ENCODE measurements at places on chromosomes 3 and 15. TPM values are rescaled to one million over a fixed set of nuclear protein-coding genes. Genes with fewer than 3 reads are reported as not detected.

GOLGA8H gene
- 0.33 TPM for total RNA-seq

SOX14 gene
- 0.09 TPM for total RNA-seq

GRCh38 chr3:1462856-1463450 lies 370.1 kb downstream of the CNTN6 start:
- no peaks in the 10 kb centered on the region for H3K36me3 ChIP-seq
- no peaks in the 10 kb centered on the region for H3K27me3 ChIP-seq
- no peak overlapping the region for H3K27ac ChIP-seq
- no peak for DNase-seq
- H3K4me1 ChIP-seq, result no peaks in the 10 kb centered on the region

- H3K27me3 ChIP-seq, result no peaks in the 10 kb centered on the region
- DNase-seq, result no peak
- H3K36me3 ChIP-seq, result no peaks in the 10 kb centered on the region
- no peak overlapping the region for H3K4me3 ChIP-seq
Observed at GRCh38 chr3:69532547-69533224, 146.8 kb upstream of the FRMD4B start.

- DNase-seq, result no peak
- no peaks in the 10 kb centered on the region for H3K27me3 ChIP-seq
- H3K4me3 ChIP-seq, result no peak overlapping the region
- H3K27ac ChIP-seq, result no peak overlapping the region
Observed at GRCh38 chr3:149605902-149606301, 51.9 kb downstream of the WWTR1 start.

GRCh38 chr15:86060674-86061073 lies 19.0 kb upstream of the AGBL1 start:
- H3K4me3 ChIP-seq, result no peak overlapping the region
- DNase-seq, result no peak
- H3K27me3 ChIP-seq, result no peaks in the 10 kb centered on the region
- H3K27ac ChIP-seq, result no peak overlapping the region
- no peaks in the 10 kb centered on the region for H3K4me1 ChIP-seq
- no peaks in the 10 kb centered on the region for H3K36me3 ChIP-seq

- no peak overlapping the region for H3K4me3 ChIP-seq
- no peaks in the 10 kb centered on the region for H3K36me3 ChIP-seq
- DNase-seq, result no peak
- no peaks in the 10 kb centered on the region for H3K4me1 ChIP-seq
- H3K27me3 ChIP-seq, result no peaks in the 10 kb centered on the region
- no peak overlapping the region for H3K27ac ChIP-seq
Observed at GRCh38 chr3:124634210-124635168, 95.8 kb upstream of the UMPS start.

DNA sequence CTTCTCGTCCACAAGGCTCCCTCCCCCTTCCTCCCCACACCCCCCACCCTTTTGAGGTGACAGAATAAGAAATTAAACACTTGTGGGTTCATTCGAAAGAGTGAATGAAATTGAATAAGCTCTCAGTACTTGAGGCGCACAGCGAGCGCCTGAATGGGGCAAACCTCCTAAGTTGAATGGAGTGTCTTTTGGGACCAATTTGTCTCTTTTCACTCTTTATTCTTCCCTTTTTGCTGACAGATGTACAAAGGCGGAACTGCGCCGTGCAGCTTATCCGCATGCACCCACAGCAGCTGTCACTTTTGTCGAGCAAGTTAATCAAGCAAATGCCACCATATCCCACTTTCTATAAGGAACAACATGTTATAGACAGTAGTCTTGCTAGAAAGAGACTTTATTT lies 47.9 kb upstream of the FEZF2 start:
- no peaks in the 10 kb centered on the region for H3K36me3 ChIP-seq
- H3K27me3 ChIP-seq, result no peaks in the 10 kb centered on the region
- H3K4me3 ChIP-seq, result no peak overlapping the region
- no peak for DNase-seq
- H3K4me1 ChIP-seq, result no peaks in the 10 kb centered on the region

DNA sequence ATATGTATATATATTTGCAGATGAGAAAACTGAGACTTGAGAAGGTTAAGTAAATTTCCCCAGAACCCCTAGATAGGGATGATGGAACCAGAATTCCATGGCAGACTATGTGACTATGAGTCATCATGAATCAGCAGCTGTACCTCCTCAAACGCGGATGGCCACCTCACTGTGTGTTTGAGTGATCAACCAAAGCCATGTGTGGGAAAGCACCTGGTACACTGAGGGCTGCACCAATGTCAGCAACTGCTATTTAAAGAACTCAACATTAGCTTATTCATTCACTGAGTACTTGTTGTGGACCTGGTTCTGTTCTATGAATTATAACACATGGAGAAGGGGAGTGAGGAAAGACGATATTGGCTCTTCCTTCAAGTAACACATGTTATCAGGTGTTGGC lies 377.0 kb downstream of the GAP43 start:
- H3K4me1 ChIP-seq, result no peaks in the 10 kb centered on the region
- H3K4me3 ChIP-seq, result no peak overlapping the region
- H3K27me3 ChIP-seq, result no peaks in the 10 kb centered on the region
- no peak overlapping the region for H3K27ac ChIP-seq
- DNase-seq, result no peak
- H3K36me3 ChIP-seq, result no peaks in the 10 kb centered on the region

GRCh38 chr15:99734575-99734974 lies 1.3 kb upstream of the LYSMD4 start:
- DNase-seq, result no peak
- H3K4me1 ChIP-seq, result peaks cover 7% of the 10 kb centered on the region
- no peak overlapping the region for H3K27ac ChIP-seq
- H3K27me3 ChIP-seq, result no peaks in the 10 kb centered on the region
- H3K36me3 ChIP-seq, result no peaks in the 10 kb centered on the region
- H3K4me3 ChIP-seq, result no peak overlapping the region

GRCh38 chr3:70072180-70072579 lies 72.6 kb downstream of the SAMMSON start:
- no peaks in the 10 kb centered on the region for H3K36me3 ChIP-seq
- no peaks in the 10 kb centered on the region for H3K27me3 ChIP-seq
- H3K27ac ChIP-seq, result no peak overlapping the region

DNA sequence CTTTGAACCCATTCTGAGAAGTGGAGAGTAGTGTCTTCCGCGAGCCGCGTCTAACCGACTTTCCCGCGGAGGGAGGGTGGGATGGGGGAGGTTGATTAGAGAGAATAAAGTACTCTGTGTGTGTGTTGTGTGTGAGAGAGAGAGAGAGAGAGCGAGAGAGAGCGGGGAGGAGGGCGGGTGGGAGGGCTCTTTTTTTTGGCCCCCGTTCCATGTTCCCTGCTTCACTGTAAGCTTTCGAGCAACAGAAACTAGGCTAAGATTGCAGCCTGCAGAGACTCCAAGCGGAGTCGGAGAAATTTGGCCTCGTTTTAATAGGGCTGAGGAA lies 1.6 kb upstream of the MEIS2 start:
- peak overlapping the region; percentile 81 for H3K27ac ChIP-seq
- DNase-seq, result no peak
- H3K4me3 ChIP-seq, result peak overlapping the region; percentile 46
- H3K36me3 ChIP-seq, result no peaks in the 10 kb centered on the region
- H3K4me1 ChIP-seq, result peaks cover 4% of the 10 kb centered on the region

DNA sequence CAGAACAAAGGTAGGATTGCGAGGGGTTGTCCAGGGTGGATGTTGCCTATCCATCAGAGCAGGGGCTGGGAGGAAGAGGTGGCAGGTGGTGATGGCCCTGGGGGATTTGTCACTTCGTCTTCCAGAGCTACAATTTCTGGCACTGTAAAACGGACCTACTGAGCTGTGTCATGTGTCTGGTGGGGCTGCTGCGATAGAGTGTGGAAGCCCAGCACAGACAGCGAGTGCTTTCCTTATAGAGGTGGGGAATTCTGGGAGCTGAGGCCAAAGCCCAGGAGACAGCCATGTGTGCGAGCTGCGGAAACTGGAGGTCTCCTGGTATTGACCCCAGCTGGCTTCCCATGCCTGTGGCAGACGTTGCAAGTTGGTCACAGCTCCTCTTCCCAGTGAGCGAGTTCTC lies 61.2 kb upstream of the SEC22A start:
- H3K27ac ChIP-seq, result no peak overlapping the region
- peaks cover 4% of the 10 kb centered on the region for H3K36me3 ChIP-seq
- DNase-seq, result no peak
- no peak overlapping the region for H3K4me3 ChIP-seq
- H3K27me3 ChIP-seq, result no peaks in the 10 kb centered on the region
